AML-193 (cell line): ENCODE measurements at places on chromosomes 4 and X.
A peak's percentile ranks its signal among the peaks of the same experiment; 100 is the strongest.

DNA sequence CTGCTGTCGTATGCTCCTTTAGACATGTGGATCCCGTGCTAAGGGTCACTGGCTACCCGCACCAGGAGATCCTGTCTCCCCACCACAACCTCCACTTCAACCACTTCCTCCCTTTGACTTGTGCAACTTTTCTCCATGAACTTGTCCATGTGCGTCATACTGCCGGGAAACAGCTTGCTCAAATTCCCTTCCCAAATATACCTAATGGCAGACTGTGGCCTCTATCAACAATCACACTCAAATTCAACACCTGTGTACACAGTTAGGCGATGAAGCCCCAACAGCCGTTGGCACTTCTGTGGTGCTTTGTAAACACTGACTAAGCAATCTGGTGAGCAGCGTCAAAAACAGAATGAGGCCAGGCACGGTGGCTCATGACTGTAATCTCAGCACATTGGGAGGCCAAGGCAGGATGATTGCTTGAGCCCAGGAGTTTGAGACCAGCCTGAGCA, 49.5 kb downstream of the CD99L2 start:
- DNase-seq, result peak; percentile 28

- no peak for DNase-seq
Measured at GRCh38 chr4:657834-658667, 16.0 kb downstream of the ATP5ME start.

- DNase-seq, result no peak
Measured at GRCh38 chrX:115622534-115622933, 61.6 kb downstream of the PLS3 start.

DNA sequence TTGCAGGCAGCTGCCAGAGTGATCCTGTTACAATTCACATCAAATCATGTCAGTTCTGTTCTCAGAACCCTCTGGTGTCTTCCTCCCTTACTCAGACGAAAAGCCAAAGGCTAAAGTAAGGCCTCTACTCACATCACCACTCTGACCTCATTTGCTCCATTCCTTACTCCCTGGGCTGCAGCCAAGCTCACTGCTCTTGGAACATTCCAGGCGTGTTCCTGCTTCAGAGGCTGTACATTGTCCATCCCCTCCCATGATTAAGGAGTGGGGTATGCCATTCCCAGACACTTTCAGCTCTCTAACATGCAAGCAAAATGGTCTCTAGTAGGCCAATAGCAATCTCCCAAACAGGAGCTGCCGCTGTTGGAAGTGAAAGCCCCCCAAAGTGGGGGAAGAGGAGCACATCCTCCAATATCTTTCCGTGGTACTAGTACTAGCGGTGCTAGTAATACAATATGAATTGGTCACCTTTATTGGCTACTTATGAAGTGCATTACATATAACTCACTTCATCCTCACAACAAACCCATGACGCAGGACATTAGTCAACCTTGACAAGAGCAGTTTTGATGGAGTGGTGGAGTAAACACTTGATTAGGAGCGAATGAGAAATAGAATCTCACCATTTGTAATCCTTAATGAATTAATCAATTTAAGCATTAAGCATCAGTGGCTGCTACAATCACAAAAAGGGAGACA, 15.0 kb downstream of the GAB3 start:
- no peak for DNase-seq

- DNase-seq, result no peak
Measured at GRCh38 chrX:15594371-15594770, 6.4 kb downstream of the ACE2 start.

DNA sequence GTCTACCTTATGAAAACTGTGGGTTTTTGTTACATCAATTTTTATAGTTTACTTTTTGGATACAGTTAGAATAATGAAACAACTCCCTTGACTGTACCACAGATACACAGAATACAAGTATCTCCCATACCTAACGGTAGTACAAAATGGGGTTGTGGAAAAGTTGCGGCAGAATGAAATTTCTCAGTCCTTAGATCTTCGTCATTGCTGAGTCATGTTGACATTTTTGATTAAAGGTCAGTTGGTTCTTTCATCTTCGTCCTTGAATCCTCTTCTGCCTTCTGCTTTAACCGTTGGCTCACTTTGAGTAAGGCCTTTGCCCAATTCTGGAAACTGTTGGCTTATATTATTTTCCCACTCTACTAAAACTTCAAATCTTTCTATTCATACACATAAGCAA, 75.6 kb downstream of the TRIML1 start:
- no peak for DNase-seq

- no peak for DNase-seq
Measured at GRCh38 chr4:4461850-4462249, 74.9 kb downstream of the NSG1 start.

- no peak for DNase-seq
Measured at GRCh38 chrX:124232523-124233201, 99.8 kb upstream of the TEX13D start.

GRCh38 chr4:13201241-13201640, 282.9 kb downstream of the RAB28 start:
- DNase-seq, result no peak

DNA sequence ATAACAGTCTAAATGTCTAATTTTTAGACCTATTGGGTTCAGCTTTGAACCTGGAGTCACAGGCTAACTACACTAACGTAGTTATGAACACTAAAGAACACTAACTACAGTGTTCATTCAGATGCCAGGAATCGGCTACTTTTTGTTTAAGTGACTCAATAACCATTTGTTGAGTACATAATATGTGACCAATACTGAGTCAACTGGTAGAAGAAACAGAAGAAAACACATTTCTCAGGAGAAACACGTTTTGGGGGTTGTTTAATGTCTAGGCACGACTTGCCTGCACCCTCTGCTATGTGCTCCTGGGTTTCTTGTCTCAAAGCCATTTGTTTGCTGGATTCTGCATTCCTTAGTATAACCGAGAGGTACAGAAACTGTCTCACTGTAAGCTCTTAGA, 18.6 kb upstream of the CLNK start:
- no peak for DNase-seq

DNA sequence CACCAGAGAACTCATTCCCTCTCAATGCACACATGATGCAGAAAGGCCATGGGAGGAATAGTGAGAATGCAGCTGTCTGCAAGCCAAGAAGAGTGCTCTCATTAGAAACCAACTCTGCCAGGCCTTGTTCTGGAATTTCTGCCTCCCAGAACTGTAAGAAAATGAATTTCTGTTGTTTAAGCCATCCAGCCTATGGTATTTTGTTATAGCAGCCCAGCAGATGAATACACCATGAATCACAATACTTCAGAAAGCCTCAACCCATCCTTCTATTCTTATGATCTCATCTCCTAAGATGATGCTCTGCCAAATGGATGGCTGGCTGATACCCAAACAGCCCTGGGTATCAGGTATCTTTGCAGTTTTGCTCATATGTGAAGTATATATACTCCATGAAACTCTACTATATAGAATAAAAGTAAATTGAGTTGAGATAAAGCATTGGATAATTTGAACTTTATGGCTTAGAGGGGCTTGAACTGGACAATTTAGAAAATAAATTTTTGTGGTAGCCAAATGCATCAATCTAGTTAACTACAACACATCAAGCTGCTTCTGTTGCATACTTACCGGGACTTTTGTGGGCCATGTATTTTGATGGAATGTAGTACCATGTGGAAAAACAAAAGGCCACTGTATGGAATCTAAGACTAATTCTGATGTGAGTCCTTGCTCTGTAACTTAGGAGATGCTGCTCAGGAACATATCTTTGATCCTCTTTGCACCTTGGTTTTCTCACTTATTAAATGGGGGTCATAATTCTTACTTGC, 245.9 kb downstream of the HS3ST1 start:
- no peak for DNase-seq

- DNase-seq, result no peak
Measured at GRCh38 chrX:122196343-122196742, 987.7 kb upstream of the GRIA3 start.

DNA sequence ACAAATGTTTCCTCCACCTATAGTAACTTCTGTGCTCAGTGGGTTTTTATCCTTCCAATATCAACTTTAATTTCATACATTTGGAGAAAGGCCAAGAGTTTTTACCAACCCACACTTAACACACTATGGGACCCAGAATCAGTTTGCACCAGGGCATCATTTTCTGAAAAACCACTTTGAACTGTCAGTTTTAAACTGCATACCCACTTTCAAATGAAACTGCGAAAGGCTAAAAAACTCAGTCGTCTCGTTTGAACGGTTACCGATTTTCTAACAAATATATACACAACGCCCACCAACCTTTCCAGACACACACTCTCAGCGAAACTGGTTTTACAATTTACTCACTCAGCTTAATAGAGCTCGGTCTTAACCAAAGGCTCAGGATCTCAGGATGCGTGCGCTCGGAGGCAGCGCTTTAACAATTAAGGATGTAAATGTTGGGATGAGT, 376 bp downstream of the ABCG2 start:
- no peak for DNase-seq

DNA sequence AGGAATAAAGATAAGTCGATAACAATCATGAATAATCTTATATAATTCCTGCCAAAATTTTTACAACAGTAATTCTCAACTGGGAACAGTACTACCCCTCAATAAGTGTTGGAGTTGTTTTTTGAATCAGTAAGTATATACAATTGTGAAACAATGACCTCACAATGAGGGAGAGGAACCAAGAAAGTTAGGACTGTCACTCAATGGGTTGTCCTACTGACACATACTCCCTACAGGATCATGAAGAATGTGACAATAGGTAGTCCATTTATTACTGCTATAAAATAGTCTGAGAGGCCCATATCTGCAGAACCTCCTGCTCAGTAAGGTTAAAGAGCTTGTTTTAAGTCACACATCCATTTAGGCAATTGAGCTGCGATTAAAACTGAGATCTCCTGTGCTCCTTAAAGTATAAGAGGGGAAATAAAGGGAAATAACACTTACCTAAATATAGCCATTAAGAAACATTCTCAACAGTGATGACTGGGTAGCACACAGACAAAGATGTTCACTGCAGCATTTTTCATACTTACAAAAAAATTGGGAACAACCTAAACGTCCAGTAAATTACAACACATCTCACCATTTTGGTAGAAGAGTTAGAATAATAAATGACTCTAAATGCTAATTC, 26.2 kb downstream of the FBXW7 start:
- DNase-seq, result no peak

DNA sequence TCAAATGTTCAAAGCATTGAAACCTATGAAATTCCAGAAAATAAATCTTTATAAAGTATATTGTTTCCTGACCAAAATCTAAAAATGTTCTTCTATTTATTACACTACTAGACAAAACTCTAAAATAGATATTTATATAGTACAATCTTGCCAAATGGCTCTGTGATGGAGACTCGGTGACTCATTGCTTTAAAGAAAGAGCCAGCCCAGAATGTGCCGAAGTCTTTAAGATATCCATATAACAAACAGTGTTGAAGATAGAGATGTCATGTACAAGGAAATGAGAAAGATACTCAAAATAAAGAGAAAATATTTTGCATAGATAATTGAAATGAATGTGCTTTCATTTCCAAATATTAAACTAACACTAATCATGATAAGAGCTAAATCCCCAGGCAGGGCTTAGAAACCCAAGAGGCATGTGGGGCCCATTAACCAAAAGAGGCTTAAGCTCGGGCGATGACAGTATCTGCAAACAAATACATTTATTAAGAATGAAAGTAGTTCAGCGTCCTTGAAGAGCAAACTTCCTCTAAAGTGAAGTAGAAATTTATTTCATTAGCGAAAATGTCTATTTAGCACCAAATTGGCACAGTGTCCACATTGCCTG, 102.1 kb upstream of the FAM9B start:
- DNase-seq, result no peak

DNA sequence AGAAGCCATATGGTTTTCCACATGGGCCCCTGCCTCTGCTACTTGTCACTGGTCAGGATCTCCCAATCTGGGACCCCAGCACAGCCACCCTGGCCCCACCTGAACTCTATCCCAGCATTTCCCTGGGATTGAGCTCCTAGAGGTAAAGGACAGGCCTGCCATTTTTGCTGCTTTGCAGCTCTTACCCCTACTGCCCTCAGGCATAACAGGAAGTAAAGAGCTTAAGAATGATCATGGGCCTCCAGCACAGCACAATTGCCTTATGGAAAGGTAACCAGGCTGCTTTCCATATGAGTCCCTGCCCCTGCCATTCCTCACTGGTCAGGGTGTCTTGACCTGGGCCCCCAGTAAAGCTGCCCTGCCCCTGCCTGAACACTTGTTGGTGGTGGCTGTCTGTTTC, 254.9 kb upstream of the ZCCHC13 start:
- DNase-seq, result no peak

DNA sequence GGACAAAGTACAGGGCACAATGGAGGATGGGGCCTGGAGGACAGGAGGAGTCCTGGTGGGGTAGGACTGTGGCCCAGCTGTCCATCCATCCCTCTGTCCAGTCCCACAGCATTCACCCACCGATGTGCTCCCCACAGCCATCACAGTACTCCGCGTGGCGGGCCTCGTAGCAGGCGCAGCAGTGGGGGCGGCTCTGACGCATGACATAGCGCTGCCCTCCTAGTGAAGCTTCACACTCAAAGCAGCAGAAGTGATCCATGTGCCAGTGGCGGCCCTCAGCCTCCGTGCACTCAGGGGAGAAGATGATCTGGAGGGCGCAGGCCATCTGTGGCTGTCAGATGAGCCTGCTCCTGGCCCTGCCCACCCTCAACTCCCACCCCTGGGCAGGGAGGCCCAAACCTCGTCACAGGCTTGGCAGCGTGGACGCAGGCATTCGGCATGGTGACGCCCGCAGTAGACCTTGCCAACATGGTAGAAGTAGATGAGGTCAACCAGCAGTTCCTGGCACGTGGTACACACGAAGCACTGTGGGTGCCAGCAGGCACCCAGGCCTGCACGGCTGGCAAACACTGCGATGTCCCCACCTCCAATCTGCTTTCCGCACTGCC, 6.3 kb downstream of the PLP2 start:
- DNase-seq, result no peak

DNA sequence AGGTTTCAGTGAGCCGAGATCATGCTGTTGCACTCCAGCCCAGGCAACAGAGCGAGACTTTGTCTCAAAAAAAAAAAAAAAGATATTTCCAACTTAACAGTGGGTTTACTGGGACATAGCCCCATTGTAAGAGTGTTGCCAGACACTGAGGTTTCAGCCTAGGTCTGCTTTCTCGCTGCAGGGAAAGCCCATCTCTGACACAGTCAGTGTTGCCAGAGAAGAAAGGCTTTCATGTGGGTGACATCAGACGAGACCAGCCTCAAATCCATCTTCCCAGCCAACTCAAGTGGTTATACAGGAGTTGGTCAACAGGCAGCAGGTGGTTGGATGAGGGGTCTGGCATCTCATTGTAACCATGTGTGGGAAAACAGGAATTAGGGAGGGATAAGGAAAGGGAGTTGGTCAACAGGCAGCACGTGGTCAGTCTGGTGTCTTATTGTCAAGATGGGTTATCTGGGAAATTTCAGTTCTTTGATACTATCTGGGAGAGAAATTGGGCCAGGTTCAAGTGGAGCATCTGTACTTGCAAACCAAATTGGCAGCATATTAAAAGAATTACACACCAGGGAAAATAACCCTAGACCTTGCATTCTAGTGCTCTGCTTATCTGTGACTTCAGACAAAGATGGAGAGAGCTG, 41.1 kb downstream of the NELFA start:
- DNase-seq, result no peak

DNA sequence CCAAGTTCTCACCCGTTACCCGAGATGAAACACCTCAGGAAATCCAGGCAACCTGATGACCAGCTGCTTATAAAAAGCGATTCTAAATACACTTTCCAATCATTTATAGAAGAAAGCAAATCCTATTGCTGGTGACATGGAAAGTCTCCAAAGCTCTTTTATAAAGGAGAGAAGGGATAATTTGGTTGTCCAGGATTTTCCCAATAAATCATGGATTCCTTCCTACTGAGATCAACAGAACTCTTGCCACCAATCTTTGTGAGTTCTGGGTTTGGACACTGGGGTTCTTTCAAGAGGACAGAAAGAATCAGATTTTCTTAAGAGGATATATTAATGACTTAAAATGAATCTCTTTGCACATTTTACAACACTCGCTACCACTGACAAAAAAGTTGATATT, 24.7 kb upstream of the SOD3 start:
- DNase-seq, result no peak
